Spinal cord (tissue), 10 donors: ENCODE measurements at places on chromosomes 1 and 21.
A peak's percentile ranks its signal among the peaks of the same experiment; 100 is the strongest.

DNA sequence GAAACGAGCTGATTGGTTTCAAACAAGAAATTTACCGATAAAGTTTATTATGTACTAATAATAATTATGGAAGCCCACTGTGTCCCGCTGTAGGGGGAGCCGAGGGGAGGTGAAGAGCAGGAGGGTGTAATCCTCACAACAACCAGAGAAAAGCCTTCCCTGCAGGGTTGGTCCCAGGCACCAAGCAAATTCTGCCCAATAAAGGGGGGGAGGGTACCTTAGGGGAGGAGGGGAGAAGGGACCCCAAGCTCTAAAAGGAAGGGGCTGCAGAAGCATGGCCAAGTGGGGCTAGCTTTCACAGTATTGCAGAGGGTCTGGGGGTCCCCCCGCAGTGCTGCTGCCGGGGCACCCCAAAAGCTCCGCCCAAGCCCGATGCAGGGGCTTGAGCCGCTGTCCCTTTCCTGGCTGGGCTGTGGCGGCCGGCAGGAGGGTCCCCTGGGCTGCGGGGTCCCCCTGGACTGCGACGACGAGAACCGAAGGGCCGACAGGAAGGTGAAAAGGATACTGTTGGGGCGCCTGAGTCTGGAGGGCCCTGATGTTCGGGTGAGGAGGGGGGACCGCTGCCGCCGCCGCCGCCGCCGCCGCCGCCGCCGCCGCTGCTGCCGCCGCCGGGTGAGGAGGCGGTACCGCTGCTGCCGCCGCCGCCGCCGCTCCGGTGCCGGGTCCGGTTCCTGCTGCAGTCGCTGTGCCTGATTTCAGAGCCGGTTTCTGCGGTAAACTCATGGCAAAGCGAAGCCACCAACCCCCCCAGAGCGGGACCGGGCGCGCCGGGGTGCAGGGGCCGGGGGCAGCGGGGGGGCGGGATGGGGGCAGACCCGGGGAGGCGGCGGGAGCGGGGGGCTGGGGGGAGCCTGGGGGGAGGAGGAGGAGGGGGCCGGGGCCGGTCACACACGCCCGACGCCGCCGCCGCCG, 771 bp downstream of the EIF4G3 start:
- no peaks in the 10 kb centered on the region for H3K27me3 ChIP-seq
- DNase-seq = no peak
- H3K36me3 ChIP-seq = no peaks in the 10 kb centered on the region
- H3K4me3 ChIP-seq = peak overlapping the region; percentile 82
- peak overlapping the region; percentile 91 for H3K27ac ChIP-seq

GRCh38 chr1:78045563-78045925, 222 bp upstream of the GIPC2 start:
- DNase-seq = no peak
- peak overlapping the region; percentile 4 for H3K4me3 ChIP-seq
- H3K4me1 ChIP-seq = peaks cover 8% of the 10 kb centered on the region
- H3K27me3 ChIP-seq = peaks cover 37% of the 10 kb centered on the region
- no peak overlapping the region for H3K27ac ChIP-seq

DNA sequence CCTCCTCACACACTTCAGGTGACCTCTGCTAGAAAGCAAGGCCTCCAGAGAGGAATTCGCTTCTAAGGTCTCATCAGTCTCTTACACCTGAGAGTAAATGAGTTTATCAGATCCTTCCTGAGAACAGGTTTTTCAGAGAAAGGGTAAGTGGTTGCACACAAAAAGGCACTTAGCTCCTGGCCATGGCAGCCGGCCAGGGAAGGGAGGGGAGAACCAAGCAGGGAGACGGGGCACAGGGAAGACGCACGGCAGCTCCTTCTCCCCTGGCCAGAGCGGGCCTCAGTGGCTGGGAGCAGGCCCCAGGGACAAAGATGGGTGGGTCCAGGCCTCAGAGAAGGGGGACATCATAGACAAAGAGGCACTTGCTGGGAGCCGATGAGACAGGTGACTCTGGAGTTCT, 3.6 kb upstream of the TNNT2 start:
- H3K4me3 ChIP-seq = no peak overlapping the region
- no peak for DNase-seq
- H3K27ac ChIP-seq = no peak overlapping the region
- no peaks in the 10 kb centered on the region for H3K4me1 ChIP-seq
- H3K27me3 ChIP-seq = peaks cover 3% of the 10 kb centered on the region
- no peaks in the 10 kb centered on the region for H3K36me3 ChIP-seq

- no peak overlapping the region for H3K4me3 ChIP-seq
- no peak for DNase-seq
- no peak overlapping the region for H3K27ac ChIP-seq
These were observed 71.0 kb upstream of the ANGPTL1 start for GRCh38 chr1:178941849-178942248.

DNA sequence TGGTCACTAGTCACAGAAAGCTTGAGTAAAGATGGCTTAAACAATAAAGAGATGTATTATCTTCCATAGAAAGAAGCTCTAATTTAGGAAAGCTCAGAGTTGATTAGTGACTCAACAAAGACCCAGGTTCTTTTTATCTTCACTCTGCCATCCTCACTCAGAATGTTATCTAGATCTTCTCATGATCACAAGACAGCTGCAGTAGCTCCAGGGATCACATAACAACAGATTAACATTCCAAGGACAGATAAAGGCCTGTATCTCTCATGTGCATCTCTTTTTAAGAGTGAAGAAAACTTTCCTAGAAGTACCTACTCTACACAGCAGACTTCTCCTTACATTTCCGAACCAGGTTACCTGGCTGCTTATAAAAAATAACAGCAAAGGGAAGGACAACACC, 368.7 kb upstream of the PROX1 start:
- no peak overlapping the region for H3K27ac ChIP-seq
- no peaks in the 10 kb centered on the region for H3K27me3 ChIP-seq
- H3K4me3 ChIP-seq = no peak overlapping the region
- no peaks in the 10 kb centered on the region for H3K4me1 ChIP-seq

DNA sequence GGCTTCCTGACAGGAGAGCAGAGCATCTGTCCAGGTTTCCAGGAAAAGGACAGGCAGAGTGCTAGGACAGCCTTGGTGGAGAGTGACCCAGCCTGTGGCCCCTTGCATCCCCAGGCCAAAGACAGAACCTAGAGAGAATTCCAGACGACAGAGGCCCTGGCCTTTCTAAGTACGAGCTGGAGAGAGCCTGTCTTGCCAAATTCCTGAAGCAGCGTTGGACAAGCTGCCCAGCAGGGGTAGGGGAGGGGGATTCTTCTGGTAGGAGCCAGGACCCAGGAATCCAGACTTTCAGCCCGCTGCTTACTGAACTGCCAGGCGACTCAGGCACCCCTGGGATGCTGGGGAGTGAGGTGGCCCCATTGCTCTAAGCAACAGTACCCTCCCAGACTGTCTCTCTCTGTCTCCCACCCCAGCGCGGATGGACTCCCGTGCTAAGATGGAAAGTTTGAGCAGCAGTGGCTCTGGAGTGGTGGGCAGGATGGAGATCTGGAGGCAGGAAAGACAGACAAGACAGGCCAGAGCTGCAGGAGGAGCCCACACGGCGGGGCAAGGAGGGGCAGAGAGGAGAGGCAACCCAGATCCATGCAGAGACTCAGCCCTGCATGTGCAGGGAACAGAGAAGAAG, 8.8 kb upstream of the PEAR1 start:
- H3K27ac ChIP-seq = no peak overlapping the region
- H3K36me3 ChIP-seq = no peaks in the 10 kb centered on the region
- H3K4me3 ChIP-seq = no peak overlapping the region
- peaks cover 17% of the 10 kb centered on the region for H3K4me1 ChIP-seq
- peak; percentile 26 for DNase-seq
- peaks cover 34% of the 10 kb centered on the region for H3K27me3 ChIP-seq

GRCh38 chr21:15729346-15729673, 472 bp upstream of the USP25 start:
- no peaks in the 10 kb centered on the region for H3K27me3 ChIP-seq
- peak overlapping the region; percentile 84 for H3K27ac ChIP-seq
- DNase-seq = no peak

GRCh38 chr1:233936422-233936821, 31.9 kb downstream of the SLC35F3 start:
- H3K36me3 ChIP-seq = no peaks in the 10 kb centered on the region
- no peaks in the 10 kb centered on the region for H3K4me1 ChIP-seq
- H3K27ac ChIP-seq = no peak overlapping the region
- DNase-seq = no peak

DNA sequence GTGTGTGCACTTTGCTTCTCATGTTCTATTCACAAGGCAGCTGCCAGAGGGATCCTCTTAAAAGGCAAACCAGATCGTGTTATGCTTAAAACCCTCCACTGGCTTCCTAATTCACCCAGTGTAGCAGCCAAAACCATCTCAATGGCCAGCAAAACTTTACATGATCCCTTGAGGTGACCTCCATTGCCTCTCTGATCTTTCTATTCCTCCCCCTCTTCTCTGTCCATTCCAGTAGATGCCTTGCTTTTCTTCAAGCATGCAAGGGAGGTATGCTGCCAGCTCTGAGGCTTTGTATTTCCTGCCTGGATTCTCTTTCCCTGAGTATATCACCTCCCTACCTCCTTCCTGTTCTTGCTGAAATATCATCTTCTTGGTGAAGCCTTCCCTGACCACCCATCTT, 93.2 kb upstream of the KCNK2 start:
- no peak overlapping the region for H3K27ac ChIP-seq
- H3K36me3 ChIP-seq = no peaks in the 10 kb centered on the region
- H3K4me3 ChIP-seq = no peak overlapping the region
- H3K27me3 ChIP-seq = no peaks in the 10 kb centered on the region

- no peaks in the 10 kb centered on the region for H3K27me3 ChIP-seq
- peak within 1 kb of the TSS; percentile 38 for H3K27ac ChIP-seq
- no peaks in the 10 kb centered on the region for H3K36me3 ChIP-seq
- peak within 1 kb of the TSS; percentile 51 for H3K4me3 ChIP-seq
- H3K4me1 ChIP-seq = peaks cover 14% of the 10 kb centered on the region
These were observed at the start of gene PER3 for GRCh38 chr1:7783826-7784491. Gene PER3 (plus strand): TSS chr1:7784291. CDS start chr1:7784878, 587 bp downstream.

DNA sequence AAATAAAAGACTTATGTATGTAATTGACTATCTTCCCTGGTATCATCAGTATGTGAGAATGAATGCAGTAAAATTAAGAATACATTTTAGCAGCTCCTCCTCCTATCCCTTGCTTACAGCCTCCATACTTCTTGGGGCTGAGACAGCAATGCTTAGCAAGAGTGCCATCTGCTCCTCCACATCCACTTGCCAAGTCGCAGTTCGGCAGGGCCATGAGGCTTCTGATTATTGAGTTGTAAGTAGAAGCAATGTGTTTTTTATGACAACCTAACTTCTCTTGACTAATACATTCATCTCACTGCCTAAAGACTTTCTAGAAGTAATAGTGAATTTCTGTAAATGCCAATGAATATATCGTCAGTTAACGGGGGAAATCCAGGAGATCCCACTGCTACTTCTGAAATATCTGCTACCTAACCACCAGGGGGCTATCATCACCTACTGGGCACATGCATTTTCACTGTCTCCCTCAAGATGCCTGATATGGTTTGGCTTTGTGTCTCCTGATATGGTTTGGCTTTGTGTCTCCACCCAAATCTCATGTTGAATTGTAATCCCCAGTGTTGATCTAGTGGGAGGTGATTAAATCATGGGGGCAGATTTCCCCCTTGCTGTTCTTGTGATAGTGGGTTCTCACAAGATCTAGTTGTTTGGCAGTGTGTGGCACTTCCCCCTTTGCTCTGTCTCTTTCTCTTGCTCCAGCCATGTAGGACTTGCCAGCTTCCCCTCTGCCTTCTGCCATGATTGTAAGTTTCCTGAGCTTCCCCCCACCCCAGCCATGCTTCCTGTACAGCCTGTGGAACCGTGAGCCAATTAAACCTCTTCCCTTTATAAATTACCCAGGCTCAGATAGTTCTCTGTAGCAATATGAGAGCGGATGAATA, 59.6 kb downstream of the EXTL2 start:
- no peak overlapping the region for H3K27ac ChIP-seq
- no peak overlapping the region for H3K4me3 ChIP-seq
- DNase-seq = no peak
- no peaks in the 10 kb centered on the region for H3K36me3 ChIP-seq
- no peaks in the 10 kb centered on the region for H3K27me3 ChIP-seq

DNA sequence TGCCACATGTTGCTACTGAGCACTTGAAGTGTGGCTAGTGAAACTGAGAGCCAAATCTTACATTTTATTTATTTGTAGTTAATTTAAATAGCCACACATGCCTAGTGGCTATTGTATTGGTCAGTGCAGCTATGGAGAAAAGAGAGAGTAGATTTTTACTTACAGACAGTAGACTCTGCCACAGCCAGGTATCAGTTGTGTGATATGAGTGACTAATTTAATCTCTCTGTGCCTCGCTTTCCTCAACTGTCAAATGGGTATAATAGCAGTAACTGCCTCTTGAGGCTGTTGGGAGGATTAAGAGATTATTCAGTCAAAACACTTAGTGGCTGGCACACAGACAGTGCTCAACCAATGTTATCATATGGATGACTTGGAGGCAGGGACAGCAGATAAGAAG, 49.0 kb downstream of the UBE2T start:
- H3K4me1 ChIP-seq = no peaks in the 10 kb centered on the region
- H3K36me3 ChIP-seq = no peaks in the 10 kb centered on the region
- H3K27me3 ChIP-seq = no peaks in the 10 kb centered on the region

DNA sequence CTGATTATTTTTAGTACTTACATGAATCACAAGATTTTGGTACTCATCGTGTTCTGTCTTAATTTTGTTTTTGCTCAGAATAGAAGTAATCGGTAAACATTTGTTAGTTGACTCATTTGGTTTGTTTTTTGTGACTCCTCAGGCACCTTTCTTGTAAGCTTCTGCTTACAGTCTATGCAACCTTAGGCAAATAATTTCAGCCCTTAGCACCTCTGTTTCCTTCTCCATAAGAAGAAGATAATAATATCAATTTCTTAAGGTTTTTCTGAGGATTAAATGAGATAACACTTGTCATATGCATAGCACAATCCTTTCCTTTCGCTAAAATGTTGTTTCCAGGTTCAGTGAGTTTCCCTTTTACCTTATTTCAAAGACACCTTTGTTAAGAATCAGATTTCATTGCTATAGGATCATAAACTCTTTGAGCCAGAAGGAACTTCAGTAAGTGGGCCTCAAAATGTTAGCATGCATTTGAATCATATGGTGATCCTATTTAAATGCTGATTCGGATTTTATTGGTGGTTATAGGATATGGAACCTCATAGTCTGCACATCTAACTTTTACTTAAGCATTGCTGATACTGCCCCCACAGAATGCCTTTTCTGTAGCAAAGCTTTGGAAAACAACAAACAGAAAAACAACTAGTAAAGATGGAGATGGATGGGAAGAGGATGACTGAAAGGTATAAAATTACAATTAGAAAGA, 272.7 kb upstream of the CACYBP start:
- no peaks in the 10 kb centered on the region for H3K4me1 ChIP-seq
- H3K27ac ChIP-seq = no peak overlapping the region
- DNase-seq = no peak
- H3K27me3 ChIP-seq = no peaks in the 10 kb centered on the region
- H3K4me3 ChIP-seq = no peak overlapping the region

- H3K4me1 ChIP-seq = no peaks in the 10 kb centered on the region
- no peak for DNase-seq
- no peak overlapping the region for H3K27ac ChIP-seq
- H3K27me3 ChIP-seq = peaks cover 6% of the 10 kb centered on the region
These were observed 5.9 kb downstream of the ANKRD35 start for GRCh38 chr1:145879775-145880174.

- no peak overlapping the region for H3K27ac ChIP-seq
- H3K4me3 ChIP-seq = no peak overlapping the region
- no peaks in the 10 kb centered on the region for H3K27me3 ChIP-seq
These were observed 22.4 kb downstream of the SLAMF1 start for GRCh38 chr1:160624464-160624863.
